ENCODE measurements at places on chromosomes 5 and 9.

GRCh38 chr9:113523421-113524141 lies 60.1 kb downstream of the RGS3 start:
- no peak for DNase-seq

DNA sequence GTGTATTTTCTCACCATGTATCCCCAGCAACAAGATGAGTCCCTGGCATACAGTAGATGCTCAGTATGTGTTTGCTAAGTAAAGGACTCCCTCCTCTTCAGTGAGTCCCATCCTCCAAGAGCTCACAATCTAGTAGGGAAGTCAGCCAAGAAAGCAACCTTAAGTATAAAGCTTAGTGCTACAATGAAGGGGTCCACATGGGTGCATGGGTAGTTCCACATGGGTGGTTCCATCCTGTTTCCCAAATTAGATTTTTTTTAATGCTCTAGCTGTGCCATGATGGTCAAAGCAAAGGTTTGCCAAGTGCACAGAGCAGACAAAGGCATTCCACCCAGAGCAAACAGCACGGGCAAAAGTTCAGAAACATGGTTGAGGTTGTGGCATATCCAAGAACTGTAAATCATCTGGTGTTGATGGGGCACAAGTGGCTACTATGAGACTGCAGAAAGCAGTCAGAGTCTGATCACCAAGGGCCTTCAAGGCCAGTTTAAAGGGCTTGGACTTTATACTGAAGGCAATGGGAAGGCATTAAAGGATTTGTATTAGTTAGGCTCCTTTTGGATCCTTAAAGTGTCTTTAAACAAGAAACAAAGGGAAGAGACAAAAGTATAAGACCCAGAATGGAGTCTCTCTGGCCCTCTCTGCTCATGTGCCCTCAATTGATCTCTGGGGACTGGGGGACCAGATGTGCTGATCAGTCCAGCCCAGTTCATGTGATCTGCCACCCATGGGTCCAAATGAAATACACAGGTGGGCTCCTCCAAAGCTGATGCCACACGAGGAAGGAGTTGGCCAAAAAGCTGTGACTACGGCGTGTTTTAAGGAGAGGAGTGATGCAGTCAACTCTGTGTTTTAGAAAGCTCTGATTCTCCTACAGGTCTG lies 9.0 kb upstream of the CPLX2 start:
- no peak for DNase-seq

- DNase-seq: no peak
Measured at GRCh38 chr9:134554373-134555093, 87.1 kb upstream of the COL5A1 start.

GRCh38 chr9:136806067-136806466 lies 1.7 kb upstream of the RABL6 start:
- no peak for DNase-seq

DNA sequence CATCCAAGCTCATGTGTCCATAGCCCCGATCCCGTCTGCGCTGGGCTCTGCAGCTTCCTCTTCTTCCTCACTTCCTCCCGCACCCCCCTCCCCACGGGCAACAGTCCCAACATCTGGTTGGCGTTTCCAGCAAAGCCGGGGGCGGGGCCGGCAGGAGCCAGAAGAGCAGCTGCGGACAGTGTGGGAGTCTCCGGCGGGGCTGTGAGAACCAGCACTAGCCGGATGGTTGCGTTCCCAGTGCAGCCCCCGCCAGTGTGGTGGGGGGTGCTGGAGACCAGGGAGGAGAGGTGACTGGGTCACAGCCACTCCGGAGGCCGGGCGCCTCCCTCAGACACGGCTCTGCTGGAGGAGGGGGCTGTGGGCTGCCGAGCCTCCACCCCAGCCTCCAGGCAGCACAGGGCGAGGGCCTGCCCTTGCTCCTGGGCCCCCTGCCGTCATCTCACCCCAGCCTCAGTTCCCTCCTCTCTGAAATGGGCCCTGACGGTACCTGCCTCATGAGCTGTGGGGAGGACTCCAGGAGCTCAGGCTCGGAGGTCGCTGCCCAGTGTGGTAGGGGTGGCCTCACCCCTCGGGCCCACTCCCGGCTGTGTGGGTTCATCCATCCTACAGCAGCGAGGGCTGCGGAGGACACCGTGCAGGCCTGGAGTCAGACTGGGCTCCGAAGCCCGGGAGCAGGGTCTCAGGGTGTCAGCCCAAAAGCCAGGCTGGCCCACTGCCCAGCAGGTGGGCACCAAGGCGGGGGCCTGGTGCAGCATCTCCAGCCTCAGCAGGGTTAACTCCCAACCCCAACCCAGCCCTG lies 41.5 kb upstream of the NOTCH1 start:
- DNase-seq: no peak

- DNase-seq: no peak
Measured at GRCh38 chr5:127176769-127177168, 103.5 kb upstream of the C5orf63 start.

GRCh38 chr5:177378884-177379883 lies 5.0 kb upstream of the SLC34A1 start:
- peak; percentile 91 for DNase-seq

DNA sequence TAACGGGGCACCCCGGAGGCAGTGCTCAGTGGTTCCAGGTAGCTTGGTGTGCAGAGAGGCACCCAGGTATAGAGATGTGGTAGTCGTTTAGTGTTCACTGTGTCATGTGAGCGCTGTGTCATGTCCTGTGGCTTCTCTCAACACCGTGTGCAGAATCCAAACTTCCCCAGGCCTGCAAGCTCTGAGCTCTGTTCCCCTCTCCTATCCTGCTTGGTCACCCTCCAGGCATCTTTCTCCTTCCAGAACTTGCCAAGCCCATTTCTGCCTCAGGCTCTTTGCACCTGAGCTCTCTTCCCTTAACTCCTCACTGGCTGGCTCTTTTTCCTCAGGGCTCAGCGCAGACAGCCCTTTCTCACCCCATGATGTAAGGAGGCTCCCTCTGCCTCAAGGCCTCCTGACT lies 64.8 kb downstream of the CARTPT start:
- no peak for DNase-seq

DNA sequence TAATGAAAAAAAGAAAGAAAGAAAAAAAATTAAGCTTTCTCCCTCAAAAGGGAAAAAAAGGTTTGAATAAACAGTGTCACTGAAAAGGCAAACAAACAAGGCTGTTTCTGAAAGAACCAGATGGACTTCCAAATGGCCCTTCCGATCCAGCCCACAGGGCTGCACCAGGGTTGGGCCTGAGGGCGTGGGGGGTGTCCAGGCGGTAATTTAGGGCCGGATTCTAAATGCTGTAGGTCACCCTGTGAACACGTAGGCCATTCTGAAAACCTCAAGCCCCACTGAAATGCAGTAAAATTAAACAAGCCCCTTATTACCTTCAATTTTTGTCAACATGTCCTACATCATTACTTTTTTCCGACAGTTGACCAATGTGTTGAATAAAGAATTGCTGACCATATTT lies 132.1 kb downstream of the HSD17B3 start:
- no peak for DNase-seq

GRCh38 chr5:105259581-105260217 lies 1697.1 kb upstream of the NUDT12 start:
- DNase-seq: no peak

DNA sequence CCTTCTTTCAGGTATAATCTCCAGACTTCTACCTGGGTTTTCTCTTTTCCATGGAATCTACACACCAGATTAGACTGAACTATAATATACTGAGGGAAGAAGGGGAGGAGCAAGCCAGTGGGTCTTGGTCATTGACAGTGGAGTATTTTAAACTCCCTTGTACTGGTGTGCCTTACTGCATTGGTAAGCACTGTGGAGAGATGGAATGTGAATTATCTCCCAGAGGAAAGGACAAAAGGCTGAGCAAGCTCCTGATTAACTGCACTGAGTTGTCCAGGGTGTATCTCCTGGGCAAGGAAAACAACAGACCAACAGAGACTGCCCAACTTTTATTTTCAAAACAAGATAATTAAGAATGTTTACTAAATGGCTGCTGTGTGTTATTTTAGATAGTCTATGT lies 29.8 kb upstream of the SLCO6A1 start:
- DNase-seq: no peak

- DNase-seq: no peak
Measured at GRCh38 chr5:156423597-156423996, 96.6 kb downstream of the SGCD start.

DNA sequence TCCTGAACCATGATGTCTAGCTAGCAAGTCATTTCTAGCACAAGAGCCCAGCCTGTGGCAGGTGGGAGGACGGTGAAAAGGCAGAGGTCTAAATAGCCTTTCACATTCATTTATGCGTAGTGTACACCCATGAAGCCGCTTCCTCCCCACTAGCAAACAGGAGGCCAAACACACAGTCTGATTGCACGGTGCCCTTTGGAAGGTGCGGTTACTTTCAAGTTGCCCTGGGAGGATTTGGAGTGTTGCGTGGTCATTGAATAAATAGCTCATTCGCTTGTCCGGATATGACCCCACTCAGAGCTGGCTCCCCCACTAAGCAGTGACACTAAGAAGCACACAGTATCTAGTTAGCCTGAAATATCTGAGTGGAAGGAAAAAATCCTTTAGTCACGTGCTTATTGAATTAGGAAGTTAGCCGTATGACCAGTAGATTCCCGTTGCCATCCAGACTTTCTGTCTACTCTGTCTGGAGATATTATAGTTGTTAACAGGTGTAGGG lies 664 bp upstream of the ARSB start:
- DNase-seq: peak; percentile 89

DNA sequence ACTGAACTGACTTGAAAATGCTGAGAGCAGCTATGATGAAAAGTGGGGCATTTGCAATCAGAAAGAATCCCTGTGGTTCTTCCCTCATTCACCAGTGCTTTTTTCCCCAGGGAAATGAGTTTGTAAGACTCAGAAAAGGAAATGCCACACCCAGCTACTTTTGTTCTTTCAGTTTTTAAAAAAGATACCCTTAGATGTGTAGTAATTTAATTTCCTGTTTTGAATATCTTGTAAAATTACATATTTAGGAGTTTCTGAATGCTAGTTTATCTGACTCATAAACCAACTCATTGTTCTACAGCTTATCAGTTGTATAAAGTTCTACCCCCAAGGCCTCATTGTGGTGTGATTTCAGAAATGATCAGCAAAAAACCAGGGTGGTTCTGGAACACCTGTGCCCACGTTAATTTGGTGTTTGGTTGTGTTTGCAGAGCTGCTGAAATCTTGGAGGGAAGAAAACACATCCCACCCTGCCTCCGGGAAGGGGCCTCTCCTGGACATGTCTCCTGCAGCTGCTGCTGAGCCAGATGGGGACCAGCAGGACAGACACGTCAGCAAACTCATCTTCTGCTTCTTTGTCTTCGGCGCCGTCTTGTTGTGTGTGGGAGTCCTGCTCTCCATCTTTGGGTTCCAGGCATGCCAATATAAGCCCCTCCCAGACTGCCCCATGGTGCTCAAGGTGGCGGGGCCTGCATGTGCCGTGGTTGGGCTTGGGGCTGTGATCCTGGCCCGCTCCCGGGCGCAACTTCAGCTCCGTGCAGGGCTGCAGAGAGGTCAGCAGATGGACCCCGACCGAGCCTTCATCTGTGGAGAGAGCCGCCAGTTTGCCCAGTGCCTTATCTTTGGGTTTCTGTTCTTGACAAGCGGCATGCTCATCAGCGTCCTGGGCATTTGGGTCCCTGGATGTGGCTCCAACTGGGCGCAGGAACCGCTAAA lies 2.8 kb downstream of the TMEM171 start:
- DNase-seq: no peak

- no peak for DNase-seq
Measured at GRCh38 chr5:107285772-107286171, 385.0 kb downstream of the EFNA5 start.

DNA sequence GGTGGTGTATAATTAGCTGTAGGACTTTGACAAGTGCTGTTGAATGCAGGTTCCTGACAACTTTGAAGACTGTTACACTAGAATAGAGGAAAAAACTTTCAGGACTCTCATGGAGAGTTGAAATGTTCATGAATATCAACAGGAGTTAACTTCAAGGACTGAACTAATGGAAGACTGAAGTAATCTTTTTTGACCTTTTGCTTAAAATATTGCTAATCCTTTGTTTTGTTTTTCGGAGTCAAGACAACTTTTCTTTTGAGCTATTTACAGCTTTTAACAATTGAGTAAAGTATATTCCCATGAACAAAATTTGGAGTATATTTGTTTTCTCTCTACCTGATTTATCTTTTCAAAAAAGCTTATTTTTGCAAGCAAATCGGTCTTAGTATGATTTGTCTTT lies 34.1 kb upstream of the MTMR12 start:
- no peak for DNase-seq

DNA sequence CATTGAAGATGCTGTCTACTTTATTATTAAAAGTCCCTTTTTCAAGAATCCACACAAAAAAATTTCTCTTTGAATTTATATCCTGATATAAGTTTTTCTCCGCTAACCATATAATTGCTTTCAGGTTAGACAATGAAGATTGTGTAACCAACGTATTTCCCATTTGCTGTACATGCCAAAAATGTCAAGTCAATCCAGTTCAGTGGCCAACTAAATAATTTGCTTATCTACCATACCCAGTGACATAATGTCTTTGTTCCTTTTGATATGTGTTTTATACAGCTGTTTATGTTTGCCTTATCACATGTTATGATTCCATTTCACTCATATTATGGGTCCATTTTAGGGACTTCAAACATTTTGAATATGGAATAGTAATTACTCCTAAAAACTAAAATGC lies 349.9 kb downstream of the EFNA5 start:
- no peak for DNase-seq

- DNase-seq: no peak
Measured at GRCh38 chr9:133378408-133378962, 2.3 kb downstream of the STKLD1 start.

GRCh38 chr9:88927510-88927909 lies 63.8 kb upstream of the S1PR3 start:
- DNase-seq: no peak

GRCh38 chr9:2502210-2502609 lies 119.4 kb upstream of the VLDLR start:
- no peak for DNase-seq

All from left lobe of liver (tissue), 2 donors.